CD4-positive, alpha-beta memory T cell (primary cell): ENCODE measurements at places on chromosomes 5 and 9.

- DNase-seq = no peak
Measured at GRCh38 chr5:131980696-131981095, 30.8 kb downstream of the ACSL6 start.

GRCh38 chr5:109630093-109630492, 59.6 kb upstream of the MAN2A1 start:
- no peak for DNase-seq

DNA sequence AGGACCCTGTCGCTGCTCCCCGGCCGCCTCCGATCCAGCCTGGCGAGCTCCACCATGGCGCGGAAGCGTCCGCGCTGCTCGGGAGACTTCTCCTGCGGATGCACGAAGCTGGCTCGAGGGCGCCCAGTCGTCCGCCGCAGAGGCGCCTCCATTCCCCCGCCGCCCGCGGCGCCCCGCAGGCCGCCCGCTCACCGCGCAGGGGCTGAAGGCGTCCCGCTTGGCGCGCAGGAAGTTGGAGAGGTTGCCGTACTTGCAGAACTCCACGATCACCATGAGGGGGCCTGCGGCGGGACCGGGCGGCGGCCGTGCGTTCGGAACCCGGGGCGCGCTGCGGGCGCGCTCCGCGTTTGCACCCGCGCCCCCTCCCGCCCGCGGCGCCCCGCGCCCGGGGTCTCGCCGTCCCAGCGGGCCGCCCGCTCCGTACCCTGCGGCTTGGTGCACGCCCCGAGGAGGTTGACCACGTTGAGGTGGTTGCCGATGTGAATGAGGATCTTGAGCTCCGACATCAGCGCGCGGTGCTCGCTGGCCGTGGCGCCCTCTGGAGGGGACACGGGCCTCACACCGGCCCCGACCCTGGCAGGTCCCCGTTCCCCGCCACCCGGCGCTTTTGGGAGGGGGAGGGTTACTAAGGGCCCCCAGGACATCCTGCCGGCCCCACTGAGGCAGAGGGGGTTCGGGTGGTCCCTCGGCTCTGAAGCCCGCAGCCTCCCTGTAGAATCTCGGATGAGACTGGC, 27.7 kb upstream of the SCGB3A1 start:
- DNase-seq = no peak

- no peak for DNase-seq
Measured at GRCh38 chr9:95791695-95792094, 83.8 kb upstream of the ERCC6L2 start.

GRCh38 chr9:23232831-23233230, 593.2 kb downstream of the ELAVL2 start:
- no peak for DNase-seq

DNA sequence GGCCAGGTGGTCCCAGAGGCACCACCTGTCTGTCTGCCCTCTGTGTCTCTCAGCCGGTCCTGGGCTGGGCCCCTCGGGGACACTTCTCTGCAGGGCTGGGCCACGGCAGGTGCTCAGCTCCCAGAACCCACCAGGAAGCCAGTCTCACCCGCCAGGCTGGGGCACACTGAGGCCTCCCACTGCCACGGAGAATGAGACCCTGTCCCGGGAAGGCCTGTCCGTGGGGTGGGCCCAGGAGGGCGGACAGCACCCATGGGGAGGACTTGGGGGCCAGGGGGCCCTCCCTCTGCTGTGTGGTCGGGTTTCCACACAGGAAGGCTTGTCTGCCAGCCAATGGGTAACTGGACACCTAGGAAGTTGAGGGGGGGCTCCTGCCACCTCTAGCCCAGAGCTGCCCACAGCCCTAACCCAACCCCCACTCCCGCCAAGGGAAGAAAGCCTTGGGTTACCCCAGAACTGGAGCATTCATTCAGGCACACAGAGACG, 4.1 kb upstream of the TUBB4B start:
- DNase-seq = no peak

DNA sequence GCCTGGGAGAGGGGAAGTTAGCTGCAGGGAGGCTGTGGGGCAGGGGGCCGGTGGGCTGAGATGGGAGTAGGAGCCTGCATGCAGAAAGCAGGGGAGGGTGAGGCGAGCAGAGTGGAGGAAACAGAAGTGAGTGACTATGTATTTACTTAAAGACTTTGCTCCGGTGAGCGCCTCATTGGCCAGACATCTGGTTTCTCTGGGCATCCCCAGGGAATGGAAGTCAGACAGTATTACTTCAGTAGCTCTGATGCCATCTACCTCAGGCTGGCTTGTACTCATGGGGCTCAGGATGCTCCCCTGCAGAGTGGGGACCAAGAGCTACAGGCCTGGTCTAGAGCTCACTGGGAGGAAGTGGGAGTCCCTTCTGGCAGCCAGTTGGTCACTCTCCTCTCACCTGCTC, 78.2 kb upstream of the ARAP3 start:
- no peak for DNase-seq

DNA sequence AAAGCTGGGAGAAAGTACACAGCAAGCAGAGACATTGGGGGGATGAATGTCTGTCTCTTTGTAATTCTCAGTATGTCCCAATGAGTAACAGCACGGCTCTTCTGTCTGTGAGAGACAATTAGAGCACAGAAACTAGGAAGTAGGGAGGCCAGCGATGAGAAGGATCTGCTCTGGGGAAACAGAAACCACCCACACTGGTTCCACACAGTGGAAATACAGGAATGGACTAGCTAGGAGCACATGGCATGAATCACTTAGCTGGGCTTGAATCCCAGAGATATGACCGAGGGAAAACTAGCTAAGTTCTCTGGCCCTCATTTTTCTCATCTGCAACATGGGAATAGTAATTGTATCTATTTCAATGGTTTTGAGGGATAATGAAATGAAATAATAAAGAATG, 895.9 kb downstream of the TLE4 start:
- no peak for DNase-seq

GRCh38 chr5:68267066-68267465, 51.5 kb downstream of the PIK3R1 start:
- no peak for DNase-seq

DNA sequence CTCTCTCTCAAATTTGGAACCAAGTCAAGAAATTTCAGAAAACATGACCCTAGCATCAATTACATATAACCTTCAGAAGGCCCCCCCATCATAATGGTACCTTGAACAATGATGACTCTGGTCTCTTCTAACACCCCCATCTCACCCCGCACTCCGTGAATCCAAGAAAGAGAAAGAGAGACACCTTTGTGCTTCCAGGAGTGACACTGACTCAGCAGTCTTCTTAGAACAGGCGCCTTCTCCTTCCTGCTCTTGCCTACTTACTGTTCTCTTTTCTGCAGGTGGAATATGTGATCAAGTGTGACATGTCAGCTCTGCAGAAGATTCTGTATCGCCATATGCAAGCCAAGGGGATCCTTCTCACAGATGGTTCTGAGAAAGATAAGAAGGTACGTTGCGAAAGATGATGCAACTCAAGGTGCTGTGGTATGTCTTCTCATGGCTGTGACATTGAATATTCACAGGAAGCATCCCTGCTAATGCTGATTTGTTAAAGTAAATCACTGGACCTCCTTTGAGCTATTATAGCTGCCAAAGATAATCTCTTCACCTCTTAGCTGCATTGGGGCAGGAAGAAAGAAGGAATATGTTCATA, 81.3 kb downstream of the SMARCA2 start:
- no peak for DNase-seq

GRCh38 chr5:139710319-139711066, 62.3 kb downstream of the CXXC5 start:
- peak; percentile 67 for DNase-seq
